ENCODE measurements at places on chromosomes 2 and 18.
A peak's percentile ranks its signal among the peaks of the same experiment; 100 is the strongest.

DNA sequence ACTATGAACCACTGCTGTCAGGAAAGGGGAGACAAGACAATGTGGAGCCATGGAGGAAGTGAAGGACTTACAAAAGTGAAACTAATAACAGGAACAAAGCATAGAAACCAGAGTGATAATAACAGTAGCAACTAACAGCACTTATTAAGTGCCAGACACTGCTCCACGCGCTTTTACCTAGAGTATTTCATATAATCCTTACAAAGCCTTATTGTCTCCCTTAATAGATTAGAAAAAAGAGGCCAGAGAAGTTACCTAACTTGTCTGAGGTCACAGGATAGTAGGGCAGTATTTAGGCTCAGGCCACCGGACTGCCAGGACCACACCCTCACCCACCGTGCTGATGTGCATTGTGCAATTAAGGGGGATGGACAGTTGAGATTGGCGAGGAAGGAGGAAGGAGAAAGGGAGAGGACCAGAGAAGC is 98.6 kb upstream of the NFU1 start:
- DNase-seq, result no peak

- no peak for DNase-seq
These were observed 93.8 kb downstream of the C2orf74 start for GRCh38 chr2:61255580-61256437.

GRCh38 chr2:58378152-58378551 is 137.0 kb upstream of the FANCL start:
- no peak for DNase-seq

DNA sequence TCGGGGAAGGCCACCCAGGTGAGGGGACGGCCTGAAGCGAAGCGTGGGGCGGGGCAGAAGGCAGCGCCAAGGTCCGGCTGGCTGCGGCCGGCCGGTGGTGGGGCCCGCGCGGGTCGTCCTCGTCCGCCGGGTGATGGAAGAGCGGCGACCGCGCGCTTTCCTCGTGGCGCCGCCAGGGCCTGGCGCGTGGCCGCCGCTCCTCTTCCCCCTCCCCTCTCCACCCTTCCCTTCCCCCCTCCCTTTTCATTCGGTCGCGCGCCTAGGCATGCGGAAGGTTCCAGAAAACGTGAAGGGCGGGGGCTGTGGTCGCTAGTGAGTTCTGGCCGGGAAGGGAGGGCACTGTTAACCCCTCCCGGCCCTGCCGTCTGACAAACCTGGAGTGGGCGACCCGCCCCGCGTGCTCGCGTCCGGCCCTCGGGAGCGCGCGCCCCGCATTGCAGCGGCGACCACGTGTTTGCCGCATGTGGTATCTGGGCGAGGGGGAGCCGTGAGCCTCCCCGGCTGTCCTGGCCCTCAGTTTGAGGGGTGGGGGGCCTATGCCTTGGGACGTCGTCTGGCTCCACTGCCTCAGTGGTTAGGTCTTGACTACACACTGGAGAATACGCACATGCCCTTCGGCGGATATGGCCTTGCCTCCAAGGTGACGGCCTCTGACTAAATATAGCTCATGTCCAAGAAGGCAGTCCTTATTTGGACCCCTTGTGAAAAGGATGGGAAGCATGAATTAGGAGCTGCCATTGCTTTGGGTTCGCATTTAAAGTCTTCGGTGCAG is 579 bp downstream of the MAT2A start:
- DNase-seq, result peak; percentile 82

- no peak for DNase-seq
These were observed 317.8 kb downstream of the EPHA4 start for GRCh38 chr2:221254299-221254698.

DNA sequence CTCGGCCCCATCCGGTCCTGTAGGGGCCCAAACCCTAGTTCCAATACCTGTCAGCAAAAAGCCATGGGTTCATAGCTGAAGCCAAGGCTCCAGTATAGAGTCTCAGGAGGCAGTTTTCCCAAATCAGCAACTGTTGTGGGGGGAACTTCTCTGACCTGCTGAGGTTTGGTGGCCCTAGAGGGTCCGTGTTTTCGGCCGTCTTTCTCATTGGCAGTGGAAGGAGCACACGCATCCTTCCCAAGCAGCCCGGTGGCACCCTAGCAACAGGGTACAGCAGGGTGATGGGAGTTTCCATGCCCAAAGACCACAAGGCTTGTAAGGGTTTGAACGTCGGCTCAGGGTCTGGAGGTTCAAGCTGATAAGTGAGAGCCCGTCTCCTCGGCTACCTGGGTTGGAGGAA is 6.6 kb downstream of the FOSL2 start:
- DNase-seq, result no peak

All from stimulated activated CD4-positive, alpha-beta T cell treated with anti-CD3 and anti-CD28 coated beads, Interleukin-2, amount 100 ng/mL, for 24 hours (primary cell).